ENCODE measurements at places on chromosomes 1 and 21.
A peak's percentile ranks its signal among the peaks of the same experiment; 100 is the strongest.

DNA sequence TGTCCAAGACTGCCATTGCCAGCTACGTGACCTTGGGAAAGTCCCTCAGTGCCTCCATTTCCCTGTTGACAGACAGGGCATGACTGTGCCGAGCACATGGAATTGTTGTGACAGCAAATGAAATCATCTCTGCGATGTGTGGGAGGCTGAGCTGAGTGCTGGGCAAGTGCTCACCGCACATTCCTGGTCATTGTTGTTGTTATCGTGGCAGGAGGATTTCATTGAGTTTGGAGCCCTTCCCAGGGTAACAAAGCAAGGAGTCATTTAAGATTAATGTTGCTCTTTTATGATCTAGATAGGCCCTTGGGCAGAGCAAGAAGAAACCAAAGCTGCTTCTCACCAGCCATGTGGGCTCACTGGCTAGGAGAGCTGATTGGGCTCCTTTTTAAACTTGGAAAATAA is 39.6 kb upstream of the ITPKB start:
- no peaks in the 10 kb centered on the region for H3K36me3 ChIP-seq
- no peak for DNase-seq
- no peak overlapping the region for H3K4me3 ChIP-seq
- no peaks in the 10 kb centered on the region for H3K4me1 ChIP-seq

DNA sequence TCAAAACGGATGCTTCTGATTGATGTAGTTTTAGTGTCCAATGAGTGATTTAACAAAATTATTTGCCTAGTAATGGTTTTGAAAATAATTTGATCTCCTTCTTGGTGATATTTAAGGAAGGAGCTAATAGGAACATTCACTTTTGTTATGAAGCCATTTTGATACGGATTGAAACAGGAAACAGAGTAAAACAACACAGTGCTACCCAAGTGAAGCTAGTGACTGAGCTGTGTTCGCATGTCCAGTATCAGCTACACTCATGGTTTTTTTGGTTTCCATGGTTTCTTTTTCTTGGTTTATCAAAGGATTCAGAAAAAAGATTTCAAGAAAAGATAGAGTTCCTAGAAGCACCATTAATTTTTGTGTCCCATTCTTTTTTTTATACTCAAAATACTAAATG is 40.1 kb upstream of the PLEKHO1 start:
- no peak overlapping the region for H3K4me3 ChIP-seq
- peaks cover 8% of the 10 kb centered on the region for H3K36me3 ChIP-seq
- no peaks in the 10 kb centered on the region for H3K4me1 ChIP-seq
- no peak overlapping the region for H3K27ac ChIP-seq
- no peak for DNase-seq

- no peaks in the 10 kb centered on the region for H3K27me3 ChIP-seq
- no peaks in the 10 kb centered on the region for H3K36me3 ChIP-seq
- H3K4me1 ChIP-seq = peaks cover 29% of the 10 kb centered on the region
- H3K4me3 ChIP-seq = no peak overlapping the region
- DNase-seq = peak; percentile 70
Observed at GRCh38 chr1:169102567-169102966, 3.9 kb upstream of the ATP1B1 start.

DNA sequence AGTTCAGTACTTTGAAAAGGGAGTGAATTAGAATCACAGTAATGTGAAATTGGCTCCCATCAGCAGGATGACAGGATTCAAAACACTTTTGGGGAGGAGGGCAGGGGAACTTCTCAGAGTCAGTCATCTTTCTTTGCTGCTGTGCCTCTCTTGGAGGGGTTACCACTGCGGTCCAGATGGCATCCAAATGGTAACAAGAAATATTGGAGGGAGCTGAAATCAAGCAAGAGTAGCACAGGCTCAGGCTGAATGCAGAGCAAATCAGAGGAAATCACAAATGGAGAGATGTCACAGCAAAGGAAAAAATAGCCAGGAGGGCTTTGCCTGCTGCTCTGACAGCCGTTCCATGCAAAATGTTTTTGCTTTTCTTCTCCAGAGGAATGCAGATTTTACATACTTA is 75.0 kb upstream of the C8B start:
- no peaks in the 10 kb centered on the region for H3K36me3 ChIP-seq
- no peak overlapping the region for H3K27ac ChIP-seq
- no peaks in the 10 kb centered on the region for H3K27me3 ChIP-seq
- no peak for DNase-seq
- no peaks in the 10 kb centered on the region for H3K4me1 ChIP-seq
- H3K4me3 ChIP-seq = no peak overlapping the region

GRCh38 chr1:178075333-178075732 is 18.6 kb upstream of the RASAL2 start:
- no peak for DNase-seq
- H3K27me3 ChIP-seq = no peaks in the 10 kb centered on the region
- H3K36me3 ChIP-seq = no peaks in the 10 kb centered on the region

- no peaks in the 10 kb centered on the region for H3K27me3 ChIP-seq
- peak overlapping the region; percentile 79 for H3K27ac ChIP-seq
- H3K4me3 ChIP-seq = peak overlapping the region; percentile 64
- no peaks in the 10 kb centered on the region for H3K36me3 ChIP-seq
- no peak for DNase-seq
- peaks cover 7% of the 10 kb centered on the region for H3K4me1 ChIP-seq
Observed at GRCh38 chr1:185735701-185736064, 1.5 kb downstream of the HMCN1 start.

GRCh38 chr21:15128267-15128666 is 63.5 kb upstream of the NRIP1 start:
- DNase-seq = no peak
- H3K27me3 ChIP-seq = no peaks in the 10 kb centered on the region
- no peak overlapping the region for H3K4me3 ChIP-seq
- no peaks in the 10 kb centered on the region for H3K36me3 ChIP-seq
- no peaks in the 10 kb centered on the region for H3K4me1 ChIP-seq

GRCh38 chr1:44044071-44044801 is 13.0 kb upstream of the SLC6A9 start:
- no peak for DNase-seq
- H3K27me3 ChIP-seq = no peaks in the 10 kb centered on the region
- no peak overlapping the region for H3K4me3 ChIP-seq
- H3K4me1 ChIP-seq = peaks cover 4% of the 10 kb centered on the region

DNA sequence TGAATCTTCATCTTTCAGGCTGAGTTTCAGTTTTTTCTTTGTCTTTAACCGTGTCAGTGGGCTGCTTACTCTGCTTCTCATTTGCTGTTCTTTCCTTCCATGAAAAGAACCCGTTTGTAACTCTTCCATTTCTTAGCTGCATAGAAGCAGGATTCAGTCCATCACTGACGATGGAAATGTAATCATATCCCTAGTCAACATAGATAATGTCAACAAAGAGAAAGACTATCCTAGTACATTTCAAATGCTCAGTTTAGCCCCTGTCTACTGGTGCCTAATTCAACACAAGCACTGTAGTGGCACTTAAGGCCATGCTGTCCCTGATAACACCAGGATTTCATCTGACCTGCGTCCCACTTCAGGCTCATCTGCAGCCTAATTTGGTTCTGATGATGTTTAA is 376 bp downstream of the GBP1 start:
- H3K4me3 ChIP-seq = peak overlapping the region; percentile 31
- H3K36me3 ChIP-seq = no peaks in the 10 kb centered on the region
- H3K27ac ChIP-seq = peak overlapping the region; percentile 61
- H3K27me3 ChIP-seq = no peaks in the 10 kb centered on the region
- no peak for DNase-seq

DNA sequence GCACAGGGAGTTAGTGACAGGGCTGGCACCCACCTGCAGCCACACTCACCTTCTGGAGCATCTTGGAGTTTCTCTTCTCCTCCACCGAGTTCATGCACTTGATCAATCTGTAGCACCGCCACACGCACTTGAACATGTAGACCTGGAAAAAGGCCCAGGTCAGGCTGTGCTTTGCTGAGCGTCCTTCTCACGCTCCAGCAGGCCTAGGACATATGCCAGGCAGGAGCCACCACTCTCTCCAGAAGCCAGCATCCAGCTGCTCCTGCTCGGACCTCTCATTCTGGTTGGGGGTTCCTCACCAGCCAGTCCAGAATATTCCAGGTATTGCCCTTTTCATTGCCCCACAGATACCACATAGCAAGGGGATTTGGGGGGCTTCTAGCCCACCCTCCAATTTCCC is 11.7 kb upstream of the MATN1 start:
- H3K27ac ChIP-seq = no peak overlapping the region
- no peaks in the 10 kb centered on the region for H3K36me3 ChIP-seq
- no peak for DNase-seq
- no peaks in the 10 kb centered on the region for H3K27me3 ChIP-seq
- peaks cover 19% of the 10 kb centered on the region for H3K4me1 ChIP-seq

- H3K4me1 ChIP-seq = no peaks in the 10 kb centered on the region
- H3K36me3 ChIP-seq = no peaks in the 10 kb centered on the region
- H3K27ac ChIP-seq = no peak overlapping the region
- H3K27me3 ChIP-seq = no peaks in the 10 kb centered on the region
Observed at GRCh38 chr1:185813401-185813979, 79.3 kb downstream of the HMCN1 start.

- H3K4me3 ChIP-seq = no peak overlapping the region
- H3K27ac ChIP-seq = no peak overlapping the region
- DNase-seq = no peak
Observed at GRCh38 chr1:116934586-116935207, 25.0 kb downstream of the PTGFRN start.

DNA sequence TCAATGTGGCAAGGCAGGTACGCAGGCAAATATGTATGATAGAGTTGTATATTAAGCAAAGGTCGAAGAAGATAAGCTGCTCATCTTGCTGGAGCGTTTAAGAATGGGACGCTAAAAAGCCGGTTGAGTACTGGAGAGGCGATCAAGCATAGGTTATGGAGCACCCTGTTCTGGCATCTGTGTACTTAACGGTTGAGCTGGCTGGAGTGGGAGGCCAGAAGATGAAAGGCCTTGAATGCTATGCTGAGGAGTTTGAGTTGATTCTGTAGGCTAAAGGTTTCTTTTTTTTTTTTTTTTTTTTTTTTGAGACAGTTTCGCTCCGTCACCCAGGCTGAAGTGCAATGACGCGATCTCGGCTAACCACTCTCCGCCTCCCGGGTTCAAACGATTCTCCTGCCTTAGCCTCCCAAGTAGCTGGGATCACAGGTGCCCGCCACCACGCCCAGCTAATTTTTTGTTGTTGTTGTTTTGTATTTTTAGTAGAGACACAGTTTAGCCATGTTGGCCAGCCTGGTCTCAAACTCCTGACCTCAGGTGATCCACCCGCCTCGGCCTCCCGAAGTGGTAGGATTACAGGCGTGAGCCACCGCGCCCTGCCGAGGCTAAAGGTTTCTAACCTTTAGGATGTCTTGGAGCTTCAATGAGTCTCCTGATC is 850 bp upstream of the KHDC4 start:
- H3K36me3 ChIP-seq = peaks cover 19% of the 10 kb centered on the region
- peaks cover 24% of the 10 kb centered on the region for H3K4me1 ChIP-seq
- no peaks in the 10 kb centered on the region for H3K27me3 ChIP-seq
- DNase-seq = no peak
- H3K27ac ChIP-seq = peak overlapping the region; percentile 95

DNA sequence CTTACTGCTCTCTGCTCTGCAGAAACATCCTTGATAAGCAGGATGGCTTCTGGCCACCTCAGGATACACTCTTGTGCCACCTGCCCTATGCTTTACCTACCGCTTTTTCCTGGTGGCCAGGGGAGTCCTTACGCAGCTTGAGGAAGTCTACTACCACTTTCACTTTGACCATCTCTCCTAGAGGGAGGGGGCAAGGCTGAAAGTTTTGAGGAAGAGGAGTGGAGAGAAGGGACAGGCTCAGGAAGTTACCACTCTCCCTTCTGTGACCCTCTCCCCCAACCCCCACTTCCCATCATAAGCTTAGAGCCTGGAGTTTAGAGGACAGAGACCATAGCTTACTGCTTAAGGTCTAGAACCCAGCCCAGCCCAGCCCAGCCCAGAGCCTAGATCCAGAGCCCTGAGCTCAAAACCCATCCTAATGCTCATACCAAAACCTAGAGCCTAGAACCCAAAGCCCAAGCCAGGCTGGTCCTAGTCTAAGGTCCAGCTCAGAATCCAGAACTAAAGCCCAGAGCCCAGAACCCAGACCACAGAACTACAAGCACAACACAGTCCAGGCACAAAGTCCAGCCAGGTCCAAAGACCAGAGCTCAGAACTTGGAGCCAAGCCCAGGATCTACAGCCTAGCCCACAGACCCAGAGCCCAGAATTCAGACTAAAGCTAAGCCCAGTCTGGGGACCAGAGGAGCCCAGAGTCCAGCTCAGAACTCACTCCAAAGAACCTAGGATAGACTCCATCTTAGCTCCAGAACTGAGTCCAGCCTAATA is 18.0 kb upstream of the MFSD2A start:
- no peak overlapping the region for H3K27ac ChIP-seq
- no peak for DNase-seq
- no peaks in the 10 kb centered on the region for H3K36me3 ChIP-seq
- peaks cover 8% of the 10 kb centered on the region for H3K4me1 ChIP-seq
- no peaks in the 10 kb centered on the region for H3K27me3 ChIP-seq
- H3K4me3 ChIP-seq = no peak overlapping the region

DNA sequence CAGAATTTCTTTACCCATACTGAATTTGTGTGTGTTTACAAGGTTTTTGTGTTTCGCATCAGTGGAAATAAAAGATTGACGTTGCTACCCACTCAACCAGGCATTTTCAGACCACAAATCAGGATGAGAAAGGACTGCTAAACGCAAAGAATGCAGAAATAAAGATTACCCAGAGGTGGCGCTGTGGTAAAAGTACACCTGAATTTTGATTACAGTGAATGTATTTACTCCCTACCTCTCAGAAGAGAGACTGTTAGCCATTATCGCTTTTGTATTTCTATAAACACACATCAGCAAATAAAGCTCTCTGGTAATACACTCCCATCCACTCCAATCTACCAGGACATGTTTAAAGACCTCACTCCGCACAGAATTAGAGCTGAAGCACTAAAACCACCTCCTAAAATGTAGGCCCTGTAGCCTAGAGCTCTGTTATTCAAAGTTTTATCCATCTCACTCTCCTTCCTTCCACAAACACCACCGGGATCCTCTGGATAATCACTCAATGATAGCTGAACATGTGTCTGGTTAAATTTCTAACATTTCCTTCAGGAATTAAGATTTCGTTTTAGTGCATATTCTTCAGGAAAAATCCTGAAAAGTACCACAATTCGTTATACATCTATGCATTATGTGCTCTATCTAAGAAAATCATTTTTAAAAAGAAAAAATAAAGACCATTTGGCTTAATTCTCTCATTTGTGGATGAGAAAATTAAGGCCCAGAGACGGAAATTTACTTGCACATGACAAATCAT is 2.5 kb upstream of the LMO4 start:
- H3K36me3 ChIP-seq = no peaks in the 10 kb centered on the region
- H3K27ac ChIP-seq = no peak overlapping the region
- no peaks in the 10 kb centered on the region for H3K4me1 ChIP-seq
- no peak overlapping the region for H3K4me3 ChIP-seq

All from spinal cord (tissue), 10 donors.